Fibroblast of villous mesenchyme (primary cell): ENCODE measurements at places on chromosomes 1 and 21.

- no peak for DNase-seq
Observed at GRCh38 chr1:79787631-79788030, 781.1 kb upstream of the ADGRL4 start.

DNA sequence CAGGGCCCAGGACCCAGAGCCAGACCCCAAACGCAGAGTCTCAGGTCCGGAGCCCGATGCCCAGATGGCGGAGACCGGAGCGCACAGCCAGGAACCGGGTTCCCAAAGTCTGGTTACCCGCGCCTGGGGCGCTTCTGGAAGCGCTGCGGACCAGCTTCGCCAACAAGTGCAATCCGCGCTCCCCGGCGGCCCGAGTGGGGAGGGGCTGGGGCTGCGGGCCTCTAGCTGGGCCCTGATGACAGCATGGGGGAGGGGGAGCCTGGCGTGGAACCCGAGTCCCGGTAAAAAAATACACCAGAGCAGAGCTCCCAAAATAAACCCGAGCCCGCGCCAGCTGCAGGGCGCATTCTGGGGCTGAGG is 494 bp downstream of the NT5C1A start:
- DNase-seq = no peak

GRCh38 chr1:231419147-231419546 is 2.9 kb downstream of the EGLN1 start:
- no peak for DNase-seq

GRCh38 chr1:247357781-247358211 is 26.1 kb upstream of the ZNF496 start:
- DNase-seq = peak; percentile 98

DNA sequence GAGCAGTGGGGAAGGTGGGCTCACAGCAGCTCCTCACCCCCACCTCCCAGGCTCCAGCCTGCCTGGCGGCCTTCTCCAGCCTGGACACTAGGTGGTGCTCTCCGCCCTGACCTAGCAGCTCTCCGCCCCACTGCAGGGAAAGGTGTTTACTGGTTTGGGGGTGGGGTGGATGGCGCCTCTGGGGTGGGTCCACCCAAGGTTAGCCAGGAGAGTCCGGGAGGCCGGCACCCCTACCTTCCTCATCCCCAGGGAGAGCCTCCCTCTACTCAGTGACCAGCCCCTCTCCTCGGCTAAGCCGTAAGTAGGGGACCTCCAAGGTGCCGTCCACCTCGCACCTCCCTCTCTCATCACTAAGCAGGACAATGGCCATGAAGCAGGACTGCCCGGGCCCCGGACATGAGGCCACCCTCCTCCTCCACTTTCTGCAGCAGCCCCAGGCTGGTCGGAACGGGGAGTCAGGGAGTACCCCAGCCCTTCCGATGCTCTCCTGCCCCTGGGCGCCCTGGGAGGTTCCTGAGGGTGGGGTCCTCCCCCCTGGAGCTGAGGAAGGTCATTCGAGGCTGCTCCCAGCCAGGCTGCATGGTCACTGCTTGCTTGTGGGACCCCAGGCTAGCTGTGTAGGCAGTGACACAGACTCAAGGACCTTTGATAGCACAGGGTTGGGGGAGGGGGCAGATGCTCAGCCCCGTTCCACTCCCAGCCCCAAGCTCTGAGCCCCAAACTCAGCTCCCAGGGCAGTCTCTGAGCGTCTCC is 101.4 kb upstream of the VAMP3 start:
- peak; percentile 16 for DNase-seq

DNA sequence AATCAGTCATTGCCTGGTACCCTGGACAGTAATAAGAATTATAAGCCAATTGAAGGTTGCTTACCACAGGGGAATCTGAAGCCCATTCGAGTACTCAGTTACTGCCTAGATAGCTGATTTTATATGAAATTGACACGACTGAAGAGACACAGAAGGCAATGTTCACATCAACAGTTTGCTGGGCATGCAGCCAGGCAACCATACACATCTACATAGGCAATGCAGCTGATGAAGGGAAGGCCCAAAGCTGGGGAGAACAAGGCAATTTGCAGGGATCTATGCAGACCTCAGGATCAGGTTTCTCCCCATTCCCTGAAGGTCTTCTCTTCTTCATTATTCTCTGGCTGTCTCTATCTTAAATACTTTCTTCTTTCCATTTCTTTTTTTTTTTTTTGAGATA is 448.7 kb downstream of the PTBP2 start:
- DNase-seq = no peak

- no peak for DNase-seq
Observed at GRCh38 chr1:145927916-145928643, 796 bp upstream of the RBM8A start.

GRCh38 chr1:98766255-98766654 is 104.7 kb downstream of the SNX7 start:
- no peak for DNase-seq

GRCh38 chr1:35369922-35370671 is 101.6 kb downstream of the ZMYM4 start:
- DNase-seq = peak; percentile 85

DNA sequence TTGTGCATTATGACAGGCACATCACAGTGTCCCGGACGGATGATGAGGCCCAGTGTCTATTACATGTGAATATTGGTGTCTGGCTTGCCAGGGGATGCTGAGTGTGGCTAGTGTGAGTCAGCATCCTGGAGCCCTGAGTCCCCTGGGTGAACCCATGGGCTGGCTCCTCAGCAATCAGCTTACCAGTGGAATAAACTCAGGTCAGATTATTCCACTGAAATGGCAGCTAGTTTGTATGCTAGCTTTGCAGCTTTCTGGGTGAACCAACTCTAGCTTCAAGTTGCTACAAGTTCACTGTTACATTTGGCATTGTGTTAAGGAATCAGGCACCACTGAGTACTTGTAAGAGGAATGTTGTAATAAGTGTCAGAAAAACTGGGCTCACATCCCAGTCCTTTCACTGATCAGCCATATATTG is 23.9 kb upstream of the RPTN start:
- DNase-seq = peak; percentile 30

DNA sequence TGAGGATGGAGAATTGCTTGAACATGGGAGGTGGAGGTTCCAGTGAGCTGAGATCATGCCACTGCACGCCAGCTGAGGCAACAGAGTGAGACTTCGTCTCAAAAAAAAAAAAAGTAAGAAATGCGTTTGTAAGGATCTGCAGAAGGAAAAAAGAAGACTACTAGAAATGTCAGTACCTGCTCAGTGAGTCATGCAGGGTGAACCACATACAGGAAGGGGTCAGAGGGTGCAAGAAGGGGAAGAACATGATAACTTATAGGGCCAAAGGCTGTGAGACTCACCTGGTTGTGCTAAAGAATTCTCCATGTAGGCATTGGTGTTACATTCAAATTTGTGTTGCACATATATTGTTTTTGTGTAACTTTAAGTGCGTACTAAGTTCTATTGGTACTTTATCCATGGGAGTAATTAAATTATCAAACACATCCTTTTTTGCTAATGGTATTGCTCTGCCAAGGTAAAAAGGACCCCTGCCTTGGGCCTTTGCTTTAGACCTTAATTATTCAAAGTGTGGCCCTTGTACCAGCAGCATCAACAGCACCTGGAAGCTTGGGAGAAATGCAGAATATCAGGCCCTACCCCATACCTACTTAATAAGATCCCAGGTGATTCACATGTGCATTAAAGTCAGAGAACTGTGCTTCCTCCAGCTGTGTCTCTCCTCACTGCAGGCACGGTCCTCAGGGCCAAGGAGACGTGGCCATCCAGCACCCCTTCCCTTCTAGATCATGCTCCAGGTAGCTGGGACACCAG is 96.4 kb upstream of the PPP2R5A start:
- DNase-seq = no peak

GRCh38 chr1:154936555-154937084 is at the start of gene PMVK:
Gene PMVK (minus strand): TSS chr1:154936719. CDS start chr1:154936685, 34 bp downstream.
- DNase-seq = peak; percentile 98

DNA sequence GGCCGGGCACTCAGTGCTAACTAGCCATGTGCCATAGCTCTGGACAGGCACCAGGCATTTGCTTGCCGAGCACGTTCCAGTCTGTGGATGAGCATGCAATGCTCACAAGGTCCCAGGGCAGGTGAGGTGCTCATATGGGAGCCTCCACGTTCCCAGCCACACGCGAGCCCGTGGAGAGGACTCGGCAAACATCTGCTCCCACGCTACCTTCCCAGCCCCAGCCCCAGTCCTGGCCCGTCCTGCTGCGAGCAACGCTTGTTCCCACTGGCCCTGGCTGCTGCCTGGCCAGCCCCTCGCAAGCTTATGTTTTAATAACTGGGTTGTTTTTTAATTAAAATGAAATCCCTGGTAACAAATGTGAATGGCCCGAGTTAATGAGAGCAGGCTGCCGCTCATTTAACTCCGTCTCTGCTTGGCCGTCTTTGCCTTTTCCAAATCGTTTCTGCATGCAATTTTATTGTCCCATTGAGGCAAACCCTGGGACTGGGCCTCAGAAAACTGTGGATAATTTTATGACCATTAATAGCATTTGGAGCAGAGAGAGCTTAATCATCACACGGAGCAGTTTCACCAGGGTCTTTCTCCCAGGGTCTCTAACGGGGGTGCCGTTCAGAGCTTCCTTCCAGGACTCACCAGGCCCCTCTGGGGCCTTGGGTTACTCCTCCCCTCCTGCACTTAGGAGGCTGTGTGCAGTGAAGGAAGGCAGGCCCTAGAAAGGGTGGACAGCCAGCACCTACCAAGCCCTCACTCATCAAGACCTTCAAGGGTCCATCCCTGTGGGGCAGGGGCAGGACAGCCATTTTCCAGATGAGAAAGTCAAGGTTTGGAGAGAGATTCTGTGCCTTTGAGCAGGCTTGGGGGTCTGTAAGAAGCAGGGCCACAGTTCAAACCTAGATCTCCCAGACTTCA is 136.8 kb downstream of the GLIS1 start:
- DNase-seq = no peak

DNA sequence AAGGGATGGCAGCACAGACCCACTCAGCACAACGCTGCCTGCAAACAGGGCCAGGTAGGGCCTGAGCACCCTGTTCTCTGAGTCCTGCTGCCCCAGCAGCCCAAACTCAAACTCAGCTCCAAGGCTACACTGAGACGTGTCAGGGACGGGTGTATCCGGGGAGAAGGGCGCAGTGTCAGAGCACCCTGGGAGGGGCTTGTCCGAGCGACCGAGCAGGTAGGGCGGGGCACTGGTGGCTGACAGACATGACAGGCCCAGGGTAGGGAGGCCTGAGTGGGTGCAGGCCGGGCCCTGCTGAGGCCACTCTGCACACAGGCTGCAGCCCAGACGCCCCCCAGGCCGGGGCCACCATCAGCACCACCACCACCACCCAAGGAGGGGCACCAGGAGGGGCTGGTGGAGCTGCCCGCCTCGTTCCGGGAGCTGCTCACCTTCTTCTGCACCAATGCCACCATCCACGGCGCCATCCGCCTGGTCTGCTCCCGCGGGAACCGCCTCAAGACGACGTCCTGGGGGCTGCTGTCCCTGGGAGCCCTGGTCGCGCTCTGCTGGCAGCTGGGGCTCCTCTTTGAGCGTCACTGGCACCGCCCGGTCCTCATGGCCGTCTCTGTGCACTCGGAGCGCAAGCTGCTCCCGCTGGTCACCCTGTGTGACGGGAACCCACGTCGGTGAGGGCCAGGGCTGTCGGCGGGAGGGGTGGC is 5.5 kb downstream of the SCNN1D start:
- no peak for DNase-seq

- no peak for DNase-seq
Observed at GRCh38 chr1:108742253-108742652, 4.2 kb upstream of the STXBP3 start.

DNA sequence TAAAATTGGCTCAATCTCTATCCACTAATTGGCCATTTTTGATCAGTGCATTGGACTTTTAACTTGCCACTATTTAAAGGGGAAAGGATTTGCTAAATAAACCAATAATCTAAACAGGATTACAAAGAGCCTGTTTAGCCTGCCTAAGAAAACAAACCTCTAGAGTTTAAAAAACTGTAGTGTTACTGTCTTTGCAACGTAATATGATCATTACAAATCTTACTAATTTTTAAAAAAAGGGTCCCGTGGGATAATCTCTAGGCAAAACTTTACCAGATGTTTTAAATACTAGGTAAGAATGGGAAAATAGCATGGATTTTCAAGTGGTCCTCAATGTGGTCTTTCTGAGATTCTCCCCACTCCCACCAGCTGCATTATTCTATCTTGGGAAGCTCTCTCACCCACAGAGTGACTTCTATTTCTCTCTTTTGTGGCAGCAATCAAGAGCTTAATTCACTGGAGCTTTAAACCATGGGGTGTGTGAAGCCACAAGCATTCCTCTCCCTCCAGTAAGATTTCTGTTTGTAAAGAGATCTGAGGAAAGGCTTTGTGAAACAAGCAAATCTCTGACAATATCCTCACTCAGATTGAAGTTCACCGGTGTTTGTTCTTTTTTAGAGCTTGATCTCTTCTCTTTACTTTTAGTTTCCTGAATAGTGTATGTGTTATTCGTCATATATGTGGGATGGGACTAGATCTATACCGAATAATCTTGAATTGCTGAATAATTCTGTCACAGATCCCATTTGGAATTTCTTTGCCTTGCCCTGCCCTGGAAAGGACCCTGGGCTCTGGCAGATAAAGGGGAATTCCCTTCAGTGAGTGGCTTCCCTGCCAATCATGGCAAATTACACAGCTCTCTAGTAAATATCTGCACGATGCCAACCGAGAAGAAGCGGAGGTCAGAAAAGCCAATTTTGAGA is 132.2 kb downstream of the TLR5 start:
- DNase-seq = no peak

- DNase-seq = no peak
Observed at GRCh38 chr1:211331011-211331709, 4.5 kb downstream of the TRAF5 start.

GRCh38 chr1:55195521-55196233 is 19.5 kb downstream of the USP24 start:
- DNase-seq = peak; percentile 87

GRCh38 chr21:29585462-29585861 is 286.7 kb downstream of the BACH1 start:
- DNase-seq = no peak

- no peak for DNase-seq
Observed at GRCh38 chr1:108050911-108051629, 86.1 kb upstream of the VAV3 start.

DNA sequence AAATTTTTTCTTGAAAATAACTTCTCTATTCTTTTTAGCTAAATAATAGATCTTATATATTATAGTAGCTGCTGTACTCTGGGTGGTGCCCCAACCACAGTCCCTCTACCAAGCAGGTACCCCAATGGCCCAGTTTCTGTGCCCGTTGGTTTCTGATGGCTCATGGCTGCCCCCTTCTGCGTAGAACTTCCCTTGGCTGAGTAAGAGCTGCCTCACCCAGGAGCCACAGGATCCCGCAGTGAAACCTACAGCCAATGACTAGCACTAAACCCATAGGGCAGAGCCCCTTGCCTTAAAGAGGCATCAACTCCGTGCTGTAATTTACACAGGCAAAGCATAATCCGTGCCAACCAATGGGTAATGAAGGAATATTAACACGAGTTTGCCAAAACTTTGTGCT is 247.5 kb downstream of the USH2A start:
- no peak for DNase-seq

GRCh38 chr1:197017558-197018146 is 40.3 kb downstream of the CFHR5 start:
- no peak for DNase-seq

GRCh38 chr21:39952265-39952664 is 85.0 kb downstream of the PCP4 start:
- DNase-seq = no peak
